ENCODE measurements at places on chromosomes 3 and 15.

- no peak for DNase-seq
These were observed 33.0 kb downstream of the HSPBAP1 start for GRCh38 chr3:122760453-122761271.

DNA sequence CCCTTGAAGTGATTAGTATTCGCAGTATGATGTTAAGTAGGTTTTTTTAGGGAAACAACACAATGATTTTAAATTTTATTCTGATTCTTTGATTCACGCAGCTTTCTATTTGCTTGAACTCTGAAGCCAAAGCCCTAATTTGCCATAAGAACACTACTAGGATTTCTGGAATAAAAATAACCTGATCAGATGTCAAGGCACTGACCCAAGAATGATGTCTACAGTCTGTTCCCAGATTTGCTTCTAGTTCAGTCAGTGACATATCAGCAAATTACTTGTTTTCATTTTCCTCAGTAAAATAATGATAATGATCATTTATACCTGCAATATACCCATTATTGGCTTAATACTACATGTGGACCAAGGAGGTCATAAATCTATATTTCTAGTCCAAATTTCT is 179.5 kb upstream of the EIF1B start:
- no peak for DNase-seq

DNA sequence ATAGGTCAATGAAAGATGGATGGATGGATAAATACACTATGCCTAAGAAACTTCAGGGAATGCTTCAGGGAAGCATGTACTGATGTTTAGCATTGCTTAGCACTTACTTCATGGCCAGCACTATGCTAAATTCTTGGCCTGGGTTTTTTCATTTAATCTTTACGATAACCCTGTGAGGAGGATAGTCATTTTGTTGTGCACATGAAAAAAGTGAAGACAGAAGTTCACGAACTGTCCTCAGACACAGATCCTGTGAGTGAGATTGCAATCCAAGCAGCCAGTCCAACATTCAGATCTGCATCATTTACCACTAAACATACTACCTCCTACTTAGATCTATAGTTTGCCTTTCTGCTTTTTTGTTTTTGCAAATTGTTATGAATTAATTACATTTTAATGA is 510.8 kb upstream of the AGTR1 start:
- DNase-seq: no peak

- DNase-seq: no peak
These were observed 796.2 kb downstream of the NAALADL2 start for GRCh38 chr3:175655351-175655750.

DNA sequence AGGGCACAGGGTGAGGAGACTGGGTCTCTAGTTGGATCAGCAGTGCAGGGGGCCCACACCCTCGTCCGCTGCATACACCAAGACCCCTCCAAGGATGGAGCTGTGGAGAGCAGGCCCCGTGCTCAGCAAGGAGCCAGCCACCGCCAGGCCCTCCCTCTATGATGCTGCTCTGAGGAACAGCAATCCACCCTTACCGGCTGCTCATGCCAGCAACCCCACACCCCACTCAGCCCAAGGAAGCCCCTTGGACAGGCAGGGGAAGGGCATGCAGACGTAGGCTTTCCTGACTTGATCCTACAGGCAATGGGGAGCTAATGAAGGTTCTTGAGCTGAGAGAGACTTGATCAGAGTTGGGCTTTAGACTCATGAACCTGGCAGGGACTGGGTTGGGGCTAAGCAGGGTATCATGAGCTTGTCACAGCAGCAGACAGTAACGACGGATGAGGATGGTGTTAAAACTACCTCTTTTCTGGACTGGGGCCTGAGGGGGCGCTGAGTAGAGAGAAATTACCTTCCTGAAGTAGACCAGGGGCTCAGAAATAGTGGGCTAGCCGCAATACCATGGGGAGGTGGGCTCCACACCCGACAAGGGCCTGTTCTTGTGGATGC is 50.5 kb upstream of the FGD5 start:
- DNase-seq: peak; percentile 23

- no peak for DNase-seq
These were observed 6.8 kb downstream of the RAB6B start for GRCh38 chr3:133888726-133889340.

- DNase-seq: no peak
These were observed 47.2 kb upstream of the EIF1B start for GRCh38 chr3:40262331-40262730.

DNA sequence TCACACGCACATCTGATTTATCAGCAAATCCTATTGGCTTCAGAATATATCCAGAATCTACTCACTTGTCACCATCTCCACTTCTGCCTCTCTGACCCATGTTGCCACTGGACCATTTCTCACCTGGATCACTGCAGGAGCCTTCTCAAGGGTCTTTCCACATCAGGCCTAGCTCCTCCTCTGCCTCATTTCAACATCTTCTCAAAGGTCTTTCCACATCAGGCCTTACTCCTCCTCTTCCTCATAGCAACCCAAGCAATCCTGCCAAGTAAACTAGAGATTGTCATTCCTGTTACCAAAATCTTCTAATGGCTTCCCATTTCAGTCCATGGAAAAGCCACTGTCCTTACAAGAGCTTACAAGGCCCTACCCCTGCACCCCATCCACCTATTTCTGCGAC is 18.0 kb upstream of the DUT start:
- no peak for DNase-seq

DNA sequence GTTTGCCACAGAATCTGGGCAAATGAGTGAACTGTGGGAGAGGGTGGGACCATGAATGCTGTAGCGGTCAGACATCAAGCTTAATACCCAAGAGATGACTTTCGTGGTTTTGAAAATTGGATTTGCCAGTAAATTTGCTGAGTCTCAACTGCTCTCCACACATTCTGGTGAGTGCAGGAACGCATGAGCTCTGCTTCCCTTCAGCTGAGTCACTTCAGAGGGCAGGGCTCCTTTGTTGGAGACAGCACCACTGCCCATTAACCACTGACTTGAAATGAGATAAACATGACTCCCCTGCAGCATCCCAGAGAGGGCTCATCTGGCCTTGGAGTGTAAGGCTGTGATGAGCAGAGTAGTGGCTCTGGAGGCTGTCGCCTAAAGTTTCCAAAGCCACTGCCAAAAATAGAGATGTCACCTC is 22.6 kb downstream of the RARRES1 start:
- DNase-seq: no peak

- no peak for DNase-seq
These were observed 157.6 kb downstream of the KLF13 start for GRCh38 chr15:31483986-31484951.

GRCh38 chr3:78569804-78570203 is 1198.0 kb downstream of the ROBO1 start:
- no peak for DNase-seq

GRCh38 chr15:99092554-99093172 is 12.2 kb upstream of the SYNM start:
- DNase-seq: no peak

DNA sequence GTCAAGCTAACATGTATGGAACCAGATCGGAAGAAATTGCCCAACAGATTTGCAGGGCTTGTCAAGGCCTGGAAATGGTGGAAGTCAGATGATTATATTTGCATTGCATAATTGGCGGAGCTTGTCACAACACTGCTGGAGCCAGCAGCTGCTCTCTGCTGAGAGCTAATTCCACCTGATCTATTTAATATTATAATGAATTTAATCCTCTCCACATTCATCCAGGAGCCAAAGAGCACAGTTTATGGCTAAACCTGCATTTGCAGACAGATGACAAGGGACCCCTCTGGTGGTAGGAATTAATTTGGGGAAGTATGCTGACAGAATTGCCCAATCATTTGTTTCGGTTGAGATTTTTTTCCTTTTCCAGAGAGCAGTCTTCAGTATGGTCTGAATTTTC is 730.2 kb downstream of the TUSC7 start:
- DNase-seq: no peak

GRCh38 chr3:13770170-13771169 is 109.4 kb downstream of the WNT7A start:
- no peak for DNase-seq

GRCh38 chr3:66531256-66531655 is 30.4 kb upstream of the LRIG1 start:
- no peak for DNase-seq

GRCh38 chr3:152113413-152113812 is 155.3 kb upstream of the MBNL1 start:
- no peak for DNase-seq

- no peak for DNase-seq
These were observed 231.8 kb downstream of the RBMS3 start for GRCh38 chr3:29512641-29513040.

DNA sequence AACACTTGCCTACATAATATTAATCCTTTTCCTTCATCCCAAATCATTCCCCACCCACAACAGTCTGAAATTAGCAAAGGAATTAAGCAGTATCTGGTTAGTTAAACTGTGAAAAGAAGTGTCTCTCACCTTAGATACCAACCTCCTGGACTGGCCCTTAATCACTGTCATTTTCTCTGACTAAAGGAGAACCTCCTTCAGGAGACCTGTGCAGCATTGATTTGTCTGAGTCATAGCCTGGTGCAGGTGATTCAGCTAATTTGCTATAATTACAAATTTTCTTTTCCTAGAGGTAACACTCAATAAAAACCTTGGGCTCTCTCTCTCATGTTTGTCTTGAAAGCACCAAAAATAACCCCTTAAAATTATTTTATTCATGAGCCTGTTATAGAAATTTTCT is 279.8 kb upstream of the SEMA6D start:
- no peak for DNase-seq

DNA sequence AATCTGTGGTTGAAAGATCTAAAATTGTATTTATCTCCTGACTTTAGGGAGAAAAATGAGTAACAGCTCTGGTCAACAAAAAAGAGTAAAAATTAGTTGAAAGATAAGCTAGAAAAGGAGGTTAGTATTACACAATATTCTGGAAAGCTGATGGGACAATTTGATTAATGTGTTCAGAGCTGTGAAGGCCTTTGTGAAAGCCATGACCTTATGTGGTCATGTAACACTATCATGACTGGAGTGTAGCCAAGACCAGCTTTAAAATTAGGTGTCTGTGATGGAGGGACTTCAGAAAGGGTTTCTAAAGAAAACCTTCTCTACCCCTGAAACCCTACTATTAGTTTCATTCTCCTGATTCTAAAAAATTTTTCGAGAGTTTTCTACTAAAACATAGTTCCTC is 127.2 kb downstream of the NFKBIZ start:
- no peak for DNase-seq

DNA sequence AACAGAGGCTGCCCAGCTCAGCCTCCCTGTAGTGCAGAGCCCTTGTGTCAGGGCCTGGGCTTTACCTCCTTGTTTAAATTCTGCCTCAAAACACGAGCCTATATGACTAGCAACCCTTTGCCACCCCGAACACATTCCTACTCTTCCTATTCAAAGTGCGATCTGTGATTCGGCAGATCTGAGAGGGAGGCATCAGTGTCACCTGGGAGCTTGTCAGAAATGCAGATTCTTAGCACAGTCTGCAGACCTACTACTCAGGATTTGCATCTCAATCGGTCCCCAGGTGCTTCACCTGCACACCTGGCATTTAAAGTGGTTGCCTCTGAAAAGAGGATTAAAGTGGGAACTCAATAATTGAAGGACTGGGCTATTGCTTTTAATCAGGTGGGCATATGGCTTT is 273.2 kb upstream of the TOPAZ1 start:
- no peak for DNase-seq

DNA sequence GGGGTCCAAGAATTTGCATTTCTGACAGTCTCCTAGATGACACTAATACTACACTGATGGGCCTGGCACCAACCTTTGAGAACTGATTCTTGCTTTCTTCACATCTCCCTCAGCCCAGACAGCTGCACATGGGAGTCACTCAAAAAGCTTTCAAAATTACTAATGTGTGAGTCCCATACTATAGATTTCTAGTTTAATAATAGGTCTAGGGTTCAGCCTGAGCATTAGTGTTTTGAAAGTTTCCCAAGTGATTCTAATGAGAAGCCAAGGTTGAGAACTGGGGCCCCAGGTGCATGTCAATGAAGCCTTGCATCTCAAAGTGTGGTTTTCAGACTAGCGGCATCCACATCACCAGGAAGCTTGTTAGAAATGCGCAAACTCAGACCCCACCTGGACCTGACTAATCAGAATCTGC is 159.9 kb upstream of the CMC1 start:
- DNase-seq: no peak

DNA sequence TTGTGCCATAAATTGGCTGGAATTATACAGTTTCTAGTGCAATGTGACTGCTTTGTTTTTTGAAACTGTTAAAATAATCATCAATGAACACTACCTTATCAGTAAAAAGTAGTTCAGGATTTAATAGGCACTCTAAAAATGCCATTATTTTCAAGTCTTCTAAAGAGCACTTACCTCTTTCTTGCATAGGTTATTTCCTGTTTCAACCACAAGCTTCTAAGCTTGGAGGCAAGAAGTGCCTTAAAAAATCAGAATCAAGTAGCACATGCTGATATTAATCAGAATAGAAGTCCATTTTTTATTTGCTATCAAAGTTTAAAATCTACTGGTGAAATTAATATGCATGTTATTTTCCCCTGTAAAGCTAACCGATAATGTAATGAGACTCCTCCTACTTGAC is 991.6 kb downstream of the CADM2 start:
- no peak for DNase-seq

GRCh38 chr3:119559441-119559963 is at the start of gene CD80:
TSS of gene CD80 (minus strand) at chr3:119559614. CDS start at chr3:119557728, 1,886 bp downstream.
- peak; percentile 68 for DNase-seq

DNA sequence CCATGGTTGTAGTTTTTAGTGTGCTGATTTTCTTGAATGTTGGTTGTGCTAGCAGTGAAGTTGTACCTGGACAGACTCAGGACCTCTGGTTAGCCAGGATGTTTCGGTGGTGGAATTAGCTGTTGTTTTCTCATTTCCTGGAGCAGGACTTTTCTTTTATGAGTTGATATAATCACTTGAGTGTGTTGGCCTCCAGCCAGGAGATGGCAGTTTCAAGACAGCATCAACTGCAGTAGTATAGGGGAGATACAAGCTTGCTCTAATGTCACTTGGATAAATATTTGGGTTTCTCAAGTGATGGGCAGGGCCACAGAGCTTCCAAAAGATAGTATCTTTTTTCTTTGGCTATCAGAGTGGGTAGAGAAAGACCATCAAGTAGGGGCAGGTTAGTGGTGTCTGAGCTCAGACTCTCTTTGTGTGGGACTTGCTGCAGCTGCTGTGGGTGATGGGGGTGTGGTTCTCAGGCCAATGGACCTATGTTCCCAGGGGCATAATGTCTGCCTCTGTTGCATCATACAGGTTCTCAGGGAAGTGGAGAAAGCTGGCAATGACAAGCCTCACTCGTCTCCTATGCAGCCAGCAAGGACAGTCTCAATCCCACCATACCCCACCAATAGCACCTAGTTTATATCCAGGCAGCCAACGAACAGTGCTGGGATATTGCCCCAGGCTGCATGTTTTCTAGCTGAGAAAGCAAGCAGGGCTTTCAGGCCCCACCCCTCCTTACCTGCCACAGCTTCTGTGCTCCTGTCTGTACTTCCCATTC is 14.6 kb upstream of the OR5K2 start:
- DNase-seq: no peak
